ENCODE measurements at places on chromosomes 2 and 18.
A peak's percentile ranks its signal among the peaks of the same experiment; 100 is the strongest.

DNA sequence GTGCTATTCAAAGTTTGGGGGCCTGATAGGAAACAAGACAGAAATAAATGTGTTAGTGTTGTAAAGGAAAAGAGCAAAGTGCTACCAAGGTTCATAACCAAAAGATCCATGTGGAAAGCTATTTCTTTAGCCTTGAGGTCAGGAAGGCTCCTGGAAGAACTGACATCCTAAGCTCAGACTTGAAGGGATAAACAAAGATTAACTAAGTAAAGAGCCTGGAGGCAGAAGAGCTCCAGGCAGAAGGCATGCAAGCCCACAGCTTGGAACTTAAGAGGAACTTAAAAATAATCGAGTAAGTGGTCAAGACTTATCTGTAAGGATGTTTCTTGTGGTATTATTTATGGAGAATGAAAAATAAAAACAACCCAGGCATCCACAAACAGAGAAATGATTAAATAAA lies 245.0 kb upstream of the MGAT5 start:
- DNase-seq, result no peak

DNA sequence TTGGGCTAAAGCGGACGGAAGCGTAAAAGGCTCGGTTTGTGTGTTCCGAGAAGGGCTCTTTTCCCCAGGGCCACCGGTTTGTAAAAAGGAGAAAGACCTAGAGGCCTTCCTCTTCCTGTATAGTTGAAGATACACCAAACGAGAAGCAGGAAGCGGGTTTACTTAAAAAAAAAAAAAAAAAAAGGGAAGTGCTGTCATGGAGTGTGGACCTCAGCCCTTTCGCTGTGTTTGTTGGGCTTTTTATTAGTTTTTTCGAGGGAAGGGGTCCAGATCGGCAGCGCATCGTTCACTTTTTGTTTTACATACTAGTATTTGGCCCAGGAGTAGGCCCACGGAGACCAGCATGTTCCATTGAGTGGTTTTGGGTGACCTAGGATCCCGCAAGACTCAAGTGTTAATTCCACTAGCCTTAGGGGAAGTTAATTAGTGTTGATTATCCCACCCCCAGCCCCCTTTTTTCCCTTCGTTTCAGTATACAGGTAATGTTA lies 676 bp downstream of the ACTR2 start:
- DNase-seq, result peak; percentile 37

DNA sequence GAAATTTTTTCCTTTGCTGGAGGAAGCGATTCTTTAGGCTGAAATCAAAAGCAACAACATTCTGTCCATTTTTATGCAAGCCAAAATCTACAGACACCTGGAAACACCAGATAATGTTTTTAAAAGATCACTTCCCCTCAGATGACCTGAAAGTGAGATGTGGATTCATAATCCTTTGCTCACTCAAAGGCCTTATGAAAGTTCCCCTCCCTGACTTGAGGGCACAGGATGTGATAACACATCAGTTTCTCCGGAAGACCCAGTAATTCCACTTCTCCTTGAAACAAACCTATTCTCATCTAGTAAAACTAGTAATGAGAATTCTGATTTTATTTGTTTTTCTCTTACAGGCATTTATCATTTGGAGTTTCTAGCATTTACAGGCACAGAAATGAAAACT lies 218.3 kb upstream of the RND3 start:
- DNase-seq, result no peak

DNA sequence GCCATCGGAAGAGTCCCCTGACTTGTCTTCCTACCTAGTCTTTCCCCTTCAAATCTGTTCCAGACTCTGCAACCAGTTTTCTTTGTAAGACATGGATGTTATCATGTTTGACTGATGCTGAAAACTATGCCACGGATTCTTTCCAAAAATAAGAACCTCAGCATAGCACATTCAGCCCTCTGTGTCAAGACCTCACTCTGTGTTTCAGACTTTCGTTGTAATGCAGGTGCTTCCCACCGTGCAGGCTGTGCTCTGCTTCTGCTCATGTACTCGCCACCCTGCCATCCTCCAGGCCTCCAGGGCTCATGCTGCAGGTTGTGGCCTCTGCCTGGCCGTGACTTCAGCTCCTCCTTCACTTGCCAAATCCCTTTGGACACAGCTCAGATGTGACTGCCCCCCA lies 347.0 kb upstream of the RAB12 start:
- DNase-seq, result no peak

- DNase-seq, result no peak
Observed at GRCh38 chr18:7940379-7940778, 373.3 kb downstream of the PTPRM start.

- no peak for DNase-seq
Observed at GRCh38 chr2:83596592-83597282, 862.3 kb downstream of the SUCLG1 start.

DNA sequence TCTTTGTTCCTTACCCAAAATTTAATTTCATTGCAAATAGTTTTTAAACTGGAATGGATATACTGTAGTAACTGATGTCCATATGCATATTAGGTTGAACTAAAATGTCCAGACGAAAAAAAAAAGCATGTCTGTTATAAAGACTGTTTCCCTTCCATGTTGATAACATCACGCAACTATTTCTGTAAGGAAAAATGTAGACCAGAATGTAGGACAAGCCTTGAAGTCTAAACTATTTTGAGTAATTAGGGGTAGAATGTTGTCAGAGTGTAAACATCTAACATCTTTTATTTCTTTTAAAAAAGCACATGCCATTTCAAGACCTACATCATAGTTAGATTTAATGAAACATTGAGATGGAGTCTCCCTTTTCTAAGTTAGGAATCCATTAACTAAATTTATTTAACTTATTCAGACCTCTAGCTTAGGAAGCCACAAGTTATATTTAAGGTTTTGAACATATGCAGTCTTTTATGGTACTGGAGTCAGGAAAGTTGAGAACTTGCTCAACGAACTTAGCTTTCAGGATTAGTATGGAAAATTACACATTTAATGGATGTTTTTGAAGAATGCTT lies 7.9 kb downstream of the CALCRL start:
- DNase-seq, result no peak

DNA sequence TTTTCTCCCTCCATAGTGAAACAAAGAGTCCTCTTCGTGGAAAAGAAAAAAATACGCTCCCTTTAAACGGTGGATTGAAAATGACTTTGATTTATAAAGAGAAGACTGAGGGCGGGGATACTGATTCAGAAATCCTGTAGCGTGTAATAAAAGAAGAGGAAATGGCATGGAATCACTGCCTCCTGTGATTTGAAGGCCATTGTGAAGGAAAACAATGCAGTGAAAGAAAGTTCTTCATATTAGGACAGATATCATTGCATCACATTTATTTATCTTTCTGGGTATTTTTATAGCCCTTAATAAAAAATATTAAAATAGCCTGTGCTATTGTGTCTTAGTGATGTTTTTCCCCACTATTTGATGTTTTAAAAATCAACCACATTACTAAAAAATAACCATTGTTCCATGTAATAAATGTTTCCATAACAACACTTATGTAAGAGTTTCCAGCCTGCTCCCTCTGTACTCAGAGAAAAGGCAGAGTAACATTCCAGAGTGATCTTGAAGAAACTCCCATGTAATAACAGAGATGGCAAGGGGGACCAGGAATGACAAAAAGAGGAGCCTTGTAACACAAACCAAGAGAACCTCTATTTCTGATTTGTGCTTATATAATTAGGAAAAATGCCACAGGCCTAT lies 8.0 kb downstream of the MRPL33 start:
- no peak for DNase-seq

DNA sequence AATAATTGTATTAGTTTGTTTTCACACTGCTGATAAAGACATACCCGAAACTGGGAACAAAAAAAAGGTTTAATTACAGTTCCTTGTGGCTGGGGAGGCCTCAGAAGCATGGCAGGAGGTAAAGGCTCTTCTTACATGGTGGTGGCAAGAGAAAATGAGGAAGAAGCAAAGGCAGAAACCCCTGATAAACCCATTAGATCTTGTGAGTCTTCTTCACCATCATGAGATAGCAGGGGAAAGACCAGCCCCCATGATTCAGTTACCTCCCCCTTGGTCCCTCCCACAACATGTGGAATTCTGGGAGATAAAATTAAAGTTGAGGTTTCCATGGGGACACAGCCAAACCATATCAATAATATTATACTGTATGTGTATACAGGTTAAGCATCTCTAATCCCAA lies 73.3 kb upstream of the CABLES1 start:
- no peak for DNase-seq

DNA sequence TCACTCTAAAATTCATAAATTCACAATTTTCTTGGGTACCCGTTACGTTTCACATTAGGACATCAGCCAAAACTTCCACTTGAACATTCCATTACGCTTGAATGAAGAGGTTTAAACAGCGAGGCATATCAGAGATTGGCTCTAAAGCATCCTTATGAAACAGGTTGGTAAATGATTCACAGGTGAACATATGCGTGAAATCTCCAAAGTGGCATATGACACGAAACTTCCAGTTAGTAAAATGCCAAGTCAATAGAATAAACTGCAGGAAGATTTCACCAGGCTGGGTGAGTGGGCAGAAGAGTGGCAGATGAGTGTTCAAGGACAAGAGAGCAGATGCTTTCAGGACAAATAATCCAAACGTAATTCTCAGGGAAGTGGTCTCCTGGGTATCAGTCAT lies 33.9 kb upstream of the GLS start:
- DNase-seq, result peak; percentile 57

GRCh38 chr2:1504311-1504750 lies 91.1 kb downstream of the TPO start:
- no peak for DNase-seq

- DNase-seq, result peak; percentile 10
Observed at GRCh38 chr2:99153921-99154604, 679 bp downstream of the TSGA10 start.

GRCh38 chr18:55247032-55247431 lies 287.8 kb upstream of the CCDC68 start:
- no peak for DNase-seq

GRCh38 chr2:121171625-121172119 lies 113.3 kb downstream of the TFCP2L1 start:
- DNase-seq, result no peak

DNA sequence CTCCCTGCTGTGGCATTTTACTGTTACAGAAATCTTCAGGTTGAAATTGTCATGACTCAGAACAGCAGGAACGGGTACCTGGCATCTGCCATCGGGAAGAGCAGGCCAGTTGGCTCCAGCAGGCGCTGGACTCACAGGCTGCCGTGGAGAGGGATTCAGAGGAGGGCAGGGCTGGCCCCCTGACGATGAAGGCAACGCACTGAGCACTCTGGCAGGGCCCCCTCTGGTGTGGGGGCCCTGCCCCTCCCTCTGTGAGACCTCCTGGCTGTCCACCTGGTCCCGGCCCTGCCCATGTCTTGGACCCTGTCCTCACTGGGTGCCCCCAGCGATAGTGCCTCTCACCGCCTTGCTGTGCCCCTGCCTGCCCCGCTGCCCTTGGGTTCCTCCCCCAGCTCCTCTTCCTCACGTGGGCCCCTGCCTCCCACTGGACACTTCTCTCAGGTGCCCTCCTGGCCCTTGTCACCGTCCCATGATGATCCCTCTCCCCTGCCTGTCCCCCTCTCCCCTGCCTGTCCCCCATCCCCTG lies 23.3 kb upstream of the ALLC start:
- DNase-seq, result no peak

GRCh38 chr2:232731470-232731869 lies 34.3 kb downstream of the GIGYF2 start:
- DNase-seq, result peak; percentile 48

GRCh38 chr2:151733771-151734672 lies at the start of gene NEB:
Gene NEB, minus strand, starts transcription at chr2:151734476. Its CDS starts 1,320 bp downstream, at chr2:151733156.
- DNase-seq, result no peak

- no peak for DNase-seq
Observed at GRCh38 chr2:106094131-106094841, 99.8 kb downstream of the UXS1 start.

DNA sequence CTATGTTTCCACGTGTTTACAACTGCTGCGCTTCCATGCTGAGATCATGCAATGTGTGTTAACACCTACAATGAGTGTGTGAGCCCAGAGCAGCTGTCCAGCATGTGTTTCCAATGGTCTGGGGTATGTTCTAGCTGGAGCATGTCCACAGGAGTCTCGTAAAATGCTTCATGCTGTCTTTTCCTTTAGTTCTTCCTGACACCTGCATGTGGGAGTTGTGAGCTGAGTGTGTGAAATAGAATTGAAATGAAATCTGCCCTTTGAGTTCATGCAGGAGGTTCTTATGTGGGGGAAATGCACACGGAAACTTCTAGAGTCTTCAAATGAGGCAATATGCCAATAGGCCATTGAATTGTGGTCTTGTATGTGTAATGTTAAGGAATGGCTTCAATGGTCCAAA lies 205.1 kb downstream of the RND3 start:
- DNase-seq, result no peak

GRCh38 chr2:31038385-31038784 lies 99.9 kb downstream of the GALNT14 start:
- DNase-seq, result no peak

- DNase-seq, result no peak
Observed at GRCh38 chr2:179057737-179058136, 7.8 kb upstream of the CCDC141 start.

- no peak for DNase-seq
Observed at GRCh38 chr18:63422864-63423304, 608 bp upstream of the VPS4B start.

DNA sequence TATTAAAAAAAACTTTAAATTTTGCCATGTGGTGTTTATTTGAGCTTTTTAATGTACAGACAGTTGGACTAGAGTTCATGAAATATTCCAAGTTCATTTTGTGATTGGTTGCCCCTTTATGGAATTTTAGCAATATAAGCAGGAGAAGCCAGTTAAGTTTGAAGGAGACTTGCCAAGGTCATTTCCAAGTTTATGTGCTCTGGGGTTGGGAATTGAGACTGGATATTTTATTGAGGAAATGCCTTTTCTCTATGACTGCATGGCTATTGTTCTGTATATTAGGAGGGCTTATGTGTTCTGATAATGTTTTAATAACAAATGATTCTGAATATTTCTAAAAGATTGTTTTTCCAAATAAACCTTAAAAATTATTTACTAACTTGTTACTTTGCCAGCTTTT lies 67.0 kb upstream of the TCF4 start:
- no peak for DNase-seq

DNA sequence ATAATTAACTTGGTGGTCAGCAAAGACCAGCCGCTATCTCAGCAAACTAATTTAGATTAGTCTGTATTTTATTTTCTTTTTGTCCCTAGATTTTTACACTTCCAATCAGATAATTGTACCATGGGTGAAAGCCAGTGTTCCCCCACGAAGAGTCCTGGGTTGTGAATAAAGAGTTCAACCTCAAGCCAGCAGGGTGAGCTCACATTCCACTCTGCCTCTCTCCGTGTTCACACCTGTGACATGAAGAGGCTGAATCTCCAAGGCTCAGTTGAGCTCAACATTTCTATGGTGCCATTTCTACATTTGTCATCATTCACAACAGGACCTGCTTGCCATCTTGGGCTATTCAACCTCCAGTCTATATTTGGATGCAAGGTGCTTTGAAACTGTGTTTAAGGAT lies 771.5 kb downstream of the GALR1 start:
- DNase-seq, result no peak

Measured in astrocyte (in vitro differentiated cells and primary cell).